ENCODE measurements at places on chromosomes 6 and 20.

GRCh38 chr6:136208783-136209182 lies 41.3 kb downstream of the MTFR2 start:
- DNase-seq, result no peak

DNA sequence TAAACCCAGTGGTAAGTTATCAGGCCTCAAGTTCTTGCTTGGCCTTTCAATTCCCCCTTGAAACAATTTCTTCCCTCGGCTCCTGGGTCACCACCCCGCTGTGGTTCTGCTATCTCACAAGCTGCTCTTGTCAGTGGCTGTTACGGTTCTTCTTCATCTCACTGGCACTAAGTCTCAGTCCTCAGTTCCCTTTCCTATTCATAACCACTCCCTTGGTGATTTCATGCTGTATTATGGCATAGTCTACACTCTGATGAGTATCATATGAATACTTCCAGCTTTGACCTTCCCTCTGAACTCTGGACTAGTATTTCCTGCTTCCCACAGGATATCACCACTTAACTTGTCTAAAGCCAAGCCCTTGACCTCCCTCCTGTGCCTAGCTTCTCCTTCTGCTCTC lies 7.9 kb downstream of the TAAR1 start:
- no peak for DNase-seq

DNA sequence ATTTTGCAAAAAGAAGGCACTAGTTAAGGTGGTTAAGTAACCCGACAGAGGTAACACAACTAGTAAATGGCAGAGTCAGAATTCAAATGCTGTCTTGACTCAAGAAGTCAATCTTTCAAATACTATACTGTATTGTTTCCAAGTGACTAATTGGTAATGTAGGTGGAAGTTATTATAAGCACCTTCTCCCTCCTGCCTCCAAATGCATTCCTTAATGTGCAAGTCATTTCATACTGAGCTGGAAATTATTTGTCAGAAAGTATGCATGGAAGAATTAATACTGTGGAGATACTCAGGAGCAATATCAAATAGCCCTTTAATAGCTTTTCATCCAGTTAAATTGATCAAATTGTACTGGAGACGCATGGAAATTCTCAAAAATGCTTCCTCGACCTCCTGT lies 579.1 kb downstream of the DOK5 start:
- no peak for DNase-seq

- no peak for DNase-seq
Measured at GRCh38 chr20:32524829-32525501, 60.2 kb downstream of the NOL4L start.

DNA sequence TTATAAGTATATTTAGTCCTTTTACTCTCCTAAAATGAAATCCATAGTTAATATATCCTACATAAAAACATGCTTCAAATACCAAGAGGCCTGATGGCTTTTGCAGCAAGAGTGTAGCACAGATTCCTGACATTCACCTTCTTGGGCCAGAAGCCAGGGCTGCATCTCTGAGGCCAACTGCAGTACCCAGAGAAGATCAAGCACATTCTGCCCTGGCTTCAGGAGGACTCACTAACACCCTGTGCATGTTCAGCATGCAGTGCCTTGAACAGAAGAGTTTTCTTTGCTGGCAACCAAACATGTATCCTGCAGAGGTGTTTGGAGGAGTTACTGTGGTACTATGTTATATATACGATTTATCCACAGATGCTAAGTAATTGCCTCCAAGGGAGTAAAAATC lies 90.3 kb downstream of the FHL5 start:
- no peak for DNase-seq
